ENCODE measurements at places on chromosomes 4 and X. TPM values are rescaled to one million over a fixed set of nuclear protein-coding genes. Genes with fewer than 3 reads are reported as not detected.

- no peak for DNase-seq
Measured at GRCh38 chrX:78643874-78644273, 15.3 kb downstream of the RTL3 start.

DNA sequence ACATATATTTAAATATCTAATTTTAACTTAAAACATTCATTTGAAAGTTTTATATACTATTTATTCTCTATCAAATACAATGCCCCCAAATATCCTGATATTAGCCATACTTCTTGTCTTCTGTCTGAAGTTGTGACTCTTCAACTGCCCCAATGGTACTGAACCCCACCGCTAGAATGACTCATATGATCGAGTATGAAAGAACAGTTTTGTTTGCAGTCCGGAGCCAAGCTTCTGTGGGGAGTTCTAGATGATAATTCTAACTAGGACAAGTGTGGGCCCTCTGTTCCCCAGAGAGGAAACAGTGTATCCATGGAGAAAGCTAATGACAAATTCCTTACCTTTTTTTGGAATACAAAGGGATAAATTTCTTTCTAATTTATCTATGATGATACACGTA is 24.7 kb upstream of the CT47A1 start:
- DNase-seq, result no peak

GRCh38 chr4:141240671-141241070 is 20.0 kb downstream of the ZNF330 start:
- no peak for DNase-seq

- DNase-seq, result no peak
Measured at GRCh38 chrX:110924871-110925270, 129.3 kb upstream of the CHRDL1 start.

DNA sequence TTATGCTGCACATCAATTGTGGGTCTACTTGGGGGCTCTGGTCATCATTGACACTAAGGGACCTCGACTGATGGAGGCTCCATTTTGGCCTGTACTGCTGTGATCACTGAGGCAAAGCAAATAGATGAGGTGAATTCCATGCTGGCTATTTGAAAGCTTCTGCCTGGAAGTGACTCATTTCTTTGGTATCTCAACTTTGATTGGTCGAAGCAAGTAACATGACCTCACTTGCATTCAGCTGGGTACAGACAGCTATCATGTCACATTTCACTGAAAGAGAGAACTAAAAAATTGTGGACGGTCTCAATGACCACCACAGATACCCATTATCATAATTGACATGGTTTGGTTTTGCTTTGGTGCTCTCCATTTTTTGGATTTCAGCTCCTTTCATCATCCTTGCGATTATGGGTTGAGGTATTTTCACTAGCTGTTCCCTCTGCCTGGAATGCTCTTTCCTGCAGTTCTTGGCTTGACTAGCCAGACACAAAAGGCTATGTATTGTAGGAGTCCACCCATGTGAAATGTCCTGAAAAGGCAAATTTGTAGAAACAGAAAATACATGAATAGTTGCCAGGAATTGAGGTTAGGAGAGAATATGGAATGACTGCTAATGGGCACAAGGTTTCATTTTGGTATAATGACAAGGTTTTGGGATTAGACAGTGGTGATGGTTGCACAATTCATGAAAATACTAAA is 369.2 kb upstream of the LCORL start:
- DNase-seq, result no peak

DNA sequence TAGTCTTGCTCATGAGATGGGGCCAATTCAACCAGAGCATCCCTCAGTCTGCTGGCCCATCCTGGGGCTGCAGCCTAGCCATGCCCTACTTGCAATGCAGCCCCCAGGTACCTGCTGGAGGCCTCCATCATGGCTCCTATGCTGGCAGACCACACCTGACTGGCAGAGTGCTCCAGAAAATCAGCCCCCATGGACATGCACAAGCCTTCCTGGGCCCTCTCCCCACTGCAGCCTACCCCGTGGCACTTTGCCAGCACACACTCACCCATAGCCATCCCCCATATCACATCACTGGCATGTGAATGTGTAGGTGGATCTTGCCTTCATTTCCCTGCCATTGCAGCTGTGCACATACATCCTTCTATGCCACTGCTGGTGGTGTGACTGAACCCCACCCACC is 381.8 kb downstream of the UBE2NL start:
- DNase-seq, result no peak

DNA sequence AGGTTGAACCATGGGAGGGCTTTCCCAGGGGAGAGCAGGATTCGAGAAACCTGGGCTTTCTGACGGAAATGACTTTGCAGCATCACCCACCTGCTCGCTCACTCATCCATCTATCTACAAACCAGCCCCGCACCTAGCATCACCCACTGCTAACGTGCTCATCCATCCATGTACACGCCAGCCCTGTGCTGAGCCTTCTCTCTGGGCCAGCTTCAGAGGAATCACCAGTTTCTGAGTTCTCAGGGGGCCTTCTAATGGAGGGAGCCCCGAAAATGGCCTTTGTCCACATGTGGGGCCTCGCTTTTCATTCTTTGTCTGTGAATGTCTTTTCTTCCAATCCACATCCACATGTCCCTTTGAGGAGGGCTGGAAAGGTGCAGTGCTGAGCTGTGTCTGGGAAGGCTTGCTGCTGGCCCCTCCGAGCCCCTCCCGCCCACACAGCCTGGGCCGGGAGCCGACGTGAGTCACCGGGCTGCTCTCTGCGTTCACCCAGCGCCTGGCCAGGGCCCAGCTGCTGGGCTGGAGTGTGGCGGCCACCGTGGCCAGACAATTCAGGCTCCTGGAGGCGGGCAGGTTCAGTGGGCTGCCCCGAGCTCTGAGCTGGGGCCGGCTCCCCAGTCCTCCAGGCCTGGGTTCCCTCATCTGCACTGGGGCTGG is 14.7 kb downstream of the SORCS2 start:
- DNase-seq, result peak; percentile 25

- DNase-seq, result peak; percentile 1
Measured at GRCh38 chrX:70720721-70721120, 187.8 kb downstream of the TEX11 start.

- DNase-seq, result no peak
Measured at GRCh38 chrX:46788902-46789301, 30.0 kb upstream of the SLC9A7 start.

- DNase-seq, result peak; percentile 60
Measured at GRCh38 chr4:83231620-83232076, 53.0 kb downstream of the COQ2 start.

DNA sequence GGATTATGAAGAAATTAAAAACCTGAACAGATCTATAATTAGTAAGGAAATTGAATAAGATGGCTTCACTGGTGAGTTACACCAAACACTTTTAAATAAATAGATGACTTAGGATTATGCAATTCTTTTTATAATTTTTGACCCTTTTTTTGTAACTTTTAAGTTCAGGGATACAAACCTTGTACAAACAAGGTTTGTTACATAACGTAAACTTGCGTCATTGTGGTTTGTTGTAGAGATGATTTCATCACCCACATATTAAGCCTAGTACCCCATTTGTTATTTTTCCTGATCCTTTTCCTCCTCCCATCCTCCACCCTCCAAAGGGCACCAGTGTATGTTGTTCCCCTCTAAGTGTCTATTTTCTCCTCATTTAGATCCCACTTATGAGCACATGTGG is 75.7 kb downstream of the CPEB2 start:
- no peak for DNase-seq

DNA sequence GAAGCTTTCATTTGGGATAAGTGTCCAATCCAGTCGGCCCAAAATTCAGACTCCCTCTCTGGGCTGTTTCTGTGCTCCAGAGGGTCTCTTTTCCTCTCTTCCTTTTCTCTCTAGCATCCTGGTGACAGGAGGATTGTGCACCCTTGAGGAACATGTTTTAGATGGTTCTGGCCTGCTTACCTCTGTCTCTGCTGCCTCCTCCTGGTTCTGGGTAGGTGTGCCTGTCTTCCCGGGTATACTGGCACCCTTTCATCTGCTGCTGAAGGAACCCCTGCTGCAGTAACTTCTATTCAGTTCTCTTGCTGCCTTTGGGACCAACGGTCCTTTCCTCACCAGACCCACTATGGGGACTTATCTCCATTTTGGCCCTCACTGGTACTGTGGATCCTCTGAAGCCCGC is 53.2 kb downstream of the HMGB2 start:
- no peak for DNase-seq

GRCh38 chr4:146506272-146506671 is 15.5 kb downstream of the SLC10A7 start:
- DNase-seq, result no peak

DNA sequence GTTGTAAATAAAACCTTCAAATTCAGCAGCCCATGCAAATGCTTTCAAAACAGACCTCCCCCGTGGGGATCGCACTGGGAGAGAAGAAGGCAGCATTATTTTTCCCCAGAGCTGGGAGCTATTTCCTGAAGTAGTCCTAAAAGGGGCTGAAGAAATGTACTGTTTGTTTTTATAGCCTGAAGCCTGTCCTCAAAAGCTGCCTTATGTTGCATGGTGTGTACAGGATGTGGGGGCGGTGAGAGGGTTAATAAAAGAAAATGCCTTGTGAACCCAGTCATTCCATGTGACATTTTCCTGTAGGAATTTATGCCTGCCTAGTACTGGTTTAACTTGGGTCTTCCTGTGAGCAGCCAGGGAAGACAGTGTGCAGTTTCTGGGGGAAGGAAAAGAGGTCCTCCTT is 144.1 kb downstream of the SOWAHB start:
- DNase-seq, result peak; percentile 66

DNA sequence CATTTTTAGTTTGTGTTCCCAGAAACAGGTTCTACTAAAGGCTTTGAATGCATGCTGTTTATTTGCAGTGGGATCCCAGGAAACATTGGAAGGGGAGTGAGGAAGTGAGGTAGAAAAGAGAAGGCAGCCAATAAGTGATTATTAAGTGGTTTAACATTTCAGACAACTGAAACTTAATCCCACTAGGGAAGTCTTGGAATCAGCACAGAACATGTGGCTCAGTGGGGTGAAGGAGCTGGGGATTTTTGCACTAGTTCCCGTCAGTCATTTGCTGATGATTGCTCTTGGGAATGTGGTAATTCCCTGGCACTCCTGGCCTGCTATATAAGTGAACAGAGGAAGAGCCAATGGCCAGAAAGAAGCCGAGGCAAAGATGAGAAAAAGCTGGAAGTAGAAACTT is 1053.0 kb upstream of the IGFBP7 start:
- peak; percentile 1 for DNase-seq

GRCh38 chr4:94084155-94084554 is 123.5 kb upstream of the SMARCAD1 start:
- DNase-seq, result no peak

GRCh38 chr4:109972786-109973528 is 60.3 kb downstream of the EGF start:
- DNase-seq, result no peak

DNA sequence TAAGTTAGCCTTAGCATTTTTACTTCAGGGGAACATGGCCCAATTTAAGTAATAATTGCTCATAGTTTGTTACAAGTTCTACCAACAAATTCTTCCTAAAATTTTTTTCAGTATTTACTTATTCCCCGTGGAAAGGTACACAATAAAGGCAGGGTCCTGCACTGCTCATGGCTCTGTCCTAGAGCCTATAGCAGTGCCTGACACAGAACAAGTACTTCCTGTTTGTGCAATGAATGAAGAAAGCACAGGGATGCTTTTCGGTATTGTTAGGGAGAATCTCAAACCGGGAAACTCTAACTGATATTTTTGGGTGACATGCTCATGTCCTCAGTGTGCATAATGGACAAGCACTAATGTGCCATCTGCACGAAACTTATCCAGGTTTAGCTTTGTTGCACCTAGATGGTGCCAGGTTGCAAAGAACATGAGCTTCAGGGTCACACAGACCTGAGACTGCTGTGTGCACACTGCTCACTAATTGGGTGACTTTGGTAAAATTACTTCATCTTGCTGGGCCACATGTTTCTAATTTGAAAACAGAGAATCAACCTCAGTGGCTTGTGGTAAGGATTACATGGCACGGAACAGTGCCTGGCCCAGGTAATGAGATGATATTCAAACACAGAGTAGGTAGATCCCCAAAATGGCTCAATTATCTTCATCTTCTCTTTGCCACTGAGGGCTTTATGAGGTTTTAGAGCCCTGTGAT is 175.8 kb upstream of the NPY2R start:
- DNase-seq, result no peak

DNA sequence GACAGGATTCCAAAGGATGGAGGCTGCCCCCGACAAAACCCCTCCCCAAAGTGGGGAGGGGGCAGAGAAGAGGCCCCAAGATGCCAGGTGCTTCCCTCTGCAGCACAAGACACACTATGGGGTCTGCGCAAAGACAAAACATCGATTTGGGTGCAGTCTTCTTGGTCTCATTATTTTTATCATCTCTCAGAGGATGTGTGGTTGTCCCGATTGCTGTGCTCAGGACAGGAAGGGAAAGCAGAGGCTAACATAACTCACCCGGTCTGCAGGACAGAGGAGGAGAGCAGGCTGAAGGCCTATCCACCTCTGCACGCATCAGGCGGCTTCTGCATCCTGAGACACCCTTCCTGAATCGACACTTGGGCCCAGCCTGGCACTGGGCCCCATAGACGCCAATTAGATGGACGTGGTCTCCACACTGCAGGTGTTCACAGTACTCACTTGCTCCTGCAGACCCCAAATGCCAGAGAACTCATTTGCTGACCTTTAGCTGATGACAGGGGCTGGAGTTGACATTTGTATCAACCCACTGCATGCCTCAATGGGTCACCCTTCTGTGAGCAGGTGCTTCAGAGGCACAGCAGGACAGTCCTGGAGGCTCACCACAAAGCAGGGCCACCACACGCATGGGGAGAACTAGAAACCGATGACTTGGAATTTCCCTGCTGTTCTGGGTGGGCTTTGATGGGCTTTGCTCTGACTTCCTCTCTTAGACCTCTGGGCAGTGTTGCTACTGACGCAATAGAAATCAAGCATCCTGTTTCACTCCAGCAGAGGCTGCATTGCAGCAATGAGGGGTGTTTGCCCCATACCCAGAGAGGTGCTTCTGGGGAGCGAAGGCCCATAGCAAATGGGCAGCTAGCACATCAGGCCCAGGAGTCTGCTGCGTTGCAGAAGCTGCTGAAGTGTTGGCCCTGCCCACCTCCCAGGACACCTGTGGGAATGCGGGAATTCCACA is 96.3 kb upstream of the ENPP6 start:
- DNase-seq, result no peak

- no peak for DNase-seq
Measured at GRCh38 chrX:17542123-17542522, 167.1 kb downstream of the NHS start.

- no peak for DNase-seq
Measured at GRCh38 chr4:10091531-10092181, 24.9 kb downstream of the WDR1 start.

GRCh38 chrX:83916525-83916924 is 55.6 kb downstream of the CYLC1 start:
- no peak for DNase-seq

- no peak for DNase-seq
Measured at GRCh38 chr4:160319868-160320260, 1217.0 kb downstream of the RAPGEF2 start.

- DNase-seq, result no peak
Measured at GRCh38 chr4:75306506-75306905, 207.7 kb downstream of the RCHY1 start.

The MMRN1 gene
- total RNA-seq, result not detected

The HMGB2 gene
- total RNA-seq, result 112 TPM

The ITGB1BP2 gene
- total RNA-seq, result 0.95 TPM

The MGST2 gene
- 35.6 TPM for total RNA-seq

The GAGE12F gene
- not detected for total RNA-seq

The SPANXA2 gene
- not detected for total RNA-seq

The PAPSS1 gene
- 73.4 TPM for total RNA-seq

The N4BP2 gene
- 7.2 TPM for total RNA-seq

All from foreskin keratinocyte (primary cell).